ENCODE measurements at places on chromosomes 6 and 20. TPM values are rescaled to one million over a fixed set of nuclear protein-coding genes. Genes with fewer than 3 reads are reported as not detected.

PPP1R3G gene
- 0.05 TPM for total RNA-seq

- no peaks in the 10 kb centered on the region for H3K4me1 ChIP-seq
- no peak for DNase-seq
- no peaks in the 10 kb centered on the region for H3K36me3 ChIP-seq
- peaks cover 8% of the 10 kb centered on the region for H3K27me3 ChIP-seq
- no peak overlapping the region for H3K4me3 ChIP-seq
- no peak overlapping the region for H3K27ac ChIP-seq
Measured at GRCh38 chr6:40931931-40932330, 107.1 kb downstream of the UNC5CL start.

PGC gene
- total RNA-seq = not detected

DNA sequence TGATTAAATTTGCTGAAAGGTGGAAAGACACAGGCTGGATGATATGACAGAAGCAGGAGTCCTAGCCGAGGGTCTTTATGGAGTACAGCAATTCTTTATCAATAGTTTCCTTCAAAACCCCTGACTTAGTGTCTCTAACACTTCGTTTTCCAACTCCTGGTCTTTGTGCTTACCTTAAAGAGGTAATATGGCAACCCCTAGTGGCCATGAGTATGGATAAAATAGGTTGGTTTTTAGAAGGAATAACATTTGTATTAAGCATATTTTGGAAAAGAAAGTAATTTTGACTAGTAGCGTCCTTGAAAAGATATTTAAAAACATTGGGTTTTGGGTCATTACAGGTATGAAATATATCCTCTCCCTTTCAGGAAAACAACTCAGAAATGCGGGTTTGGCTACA is 51.9 kb downstream of the VGLL2 start:
- H3K4me3 ChIP-seq = no peak overlapping the region
- no peaks in the 10 kb centered on the region for H3K4me1 ChIP-seq
- H3K36me3 ChIP-seq = no peaks in the 10 kb centered on the region
- no peak overlapping the region for H3K27ac ChIP-seq
- H3K27me3 ChIP-seq = peaks cover 5% of the 10 kb centered on the region
- DNase-seq = no peak

DNA sequence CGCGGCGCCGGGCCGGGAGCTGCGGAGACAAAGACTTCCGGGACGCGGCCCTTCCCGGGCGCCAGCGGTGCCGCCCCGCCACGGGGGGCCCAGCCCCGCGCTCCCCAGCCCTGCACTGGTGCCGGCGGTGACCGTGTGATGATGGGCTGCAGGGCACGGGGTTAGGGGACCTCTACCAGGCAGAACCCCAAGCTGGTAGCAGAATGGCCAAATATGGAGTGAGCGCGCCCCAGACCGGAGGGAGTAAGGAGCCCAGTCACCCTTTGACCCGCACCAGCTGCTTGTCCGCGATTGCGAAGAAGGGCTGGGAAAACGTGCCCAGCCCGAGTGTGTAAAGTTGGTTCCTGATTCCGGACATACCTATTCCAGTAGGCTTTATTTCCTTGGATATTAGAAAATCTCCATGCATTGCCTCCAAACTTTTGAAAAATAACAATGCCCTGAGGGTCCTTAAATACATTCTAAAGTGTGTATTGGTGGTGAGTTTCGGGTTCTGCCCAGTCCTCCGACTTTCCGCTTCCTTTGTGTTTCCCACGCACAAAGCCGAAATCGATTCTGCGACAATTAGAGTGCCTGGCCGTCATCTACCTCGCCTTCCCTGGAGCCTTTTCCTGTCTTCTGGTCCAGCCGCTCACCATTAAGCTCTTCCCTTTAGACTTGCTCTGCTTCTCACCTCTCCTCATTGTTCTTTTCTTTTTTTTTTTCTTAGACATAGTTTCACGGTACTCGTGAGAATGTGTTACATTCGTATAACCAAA is 1.1 kb downstream of the ABRACL start:
- no peak overlapping the region for H3K27ac ChIP-seq
- H3K4me3 ChIP-seq = no peak overlapping the region
- peaks cover 27% of the 10 kb centered on the region for H3K4me1 ChIP-seq
- peaks cover 19% of the 10 kb centered on the region for H3K36me3 ChIP-seq

DNA sequence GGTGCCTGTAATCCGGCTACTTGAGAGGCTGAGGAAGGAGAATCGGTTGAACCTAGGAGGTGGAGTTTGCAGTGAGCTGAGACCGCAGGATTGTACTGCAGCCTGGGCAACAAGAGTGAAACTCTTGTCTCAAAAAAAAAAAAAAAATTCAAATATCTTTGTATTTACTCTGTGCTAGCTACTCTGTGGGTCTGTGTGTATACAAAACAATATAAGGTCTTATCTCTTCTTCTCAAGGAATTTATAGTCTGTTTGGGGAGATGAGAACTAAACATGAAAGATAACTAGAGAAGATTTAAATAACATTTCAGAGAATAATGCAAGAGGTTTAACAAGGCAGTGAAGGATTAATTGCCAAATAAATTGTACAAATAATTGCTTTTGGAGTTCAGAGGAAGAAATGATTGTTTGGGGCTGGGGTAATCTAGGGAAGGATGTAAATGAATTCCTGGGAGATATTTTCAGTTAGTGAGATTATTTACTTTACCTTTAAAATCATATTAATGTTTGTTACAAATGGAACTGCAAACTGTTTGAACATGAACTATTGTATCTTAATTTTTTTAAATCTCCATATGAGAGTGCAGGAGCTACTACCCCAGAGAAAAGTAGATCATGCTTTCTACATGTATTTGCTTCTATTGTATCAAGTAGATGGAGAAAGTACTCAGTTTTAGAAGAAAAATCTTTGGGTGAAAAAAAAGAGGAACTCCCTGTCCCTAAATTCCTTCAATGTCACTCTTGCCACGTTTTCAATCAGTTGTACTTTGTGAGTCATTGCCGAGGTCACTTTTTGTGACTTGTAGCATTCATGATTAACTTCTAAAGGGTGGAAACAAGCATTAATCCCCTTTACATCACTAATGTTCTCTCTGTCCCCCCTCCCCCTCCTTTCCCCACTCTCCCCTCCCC is 39.0 kb downstream of the NCOA3 start:
- peaks cover 55% of the 10 kb centered on the region for H3K4me1 ChIP-seq
- no peak for DNase-seq
- H3K36me3 ChIP-seq = peaks cover 28% of the 10 kb centered on the region

LZTS3 gene
- 0.53 TPM for total RNA-seq

GRCh38 chr6:18160911-18161310 is 5.7 kb downstream of the KDM1B start:
- no peaks in the 10 kb centered on the region for H3K27me3 ChIP-seq
- H3K27ac ChIP-seq = no peak overlapping the region
- peaks cover 7% of the 10 kb centered on the region for H3K4me1 ChIP-seq
- H3K4me3 ChIP-seq = no peak overlapping the region
- DNase-seq = no peak
- H3K36me3 ChIP-seq = peaks cover 22% of the 10 kb centered on the region

FOXQ1 gene
- total RNA-seq = not detected

DNA sequence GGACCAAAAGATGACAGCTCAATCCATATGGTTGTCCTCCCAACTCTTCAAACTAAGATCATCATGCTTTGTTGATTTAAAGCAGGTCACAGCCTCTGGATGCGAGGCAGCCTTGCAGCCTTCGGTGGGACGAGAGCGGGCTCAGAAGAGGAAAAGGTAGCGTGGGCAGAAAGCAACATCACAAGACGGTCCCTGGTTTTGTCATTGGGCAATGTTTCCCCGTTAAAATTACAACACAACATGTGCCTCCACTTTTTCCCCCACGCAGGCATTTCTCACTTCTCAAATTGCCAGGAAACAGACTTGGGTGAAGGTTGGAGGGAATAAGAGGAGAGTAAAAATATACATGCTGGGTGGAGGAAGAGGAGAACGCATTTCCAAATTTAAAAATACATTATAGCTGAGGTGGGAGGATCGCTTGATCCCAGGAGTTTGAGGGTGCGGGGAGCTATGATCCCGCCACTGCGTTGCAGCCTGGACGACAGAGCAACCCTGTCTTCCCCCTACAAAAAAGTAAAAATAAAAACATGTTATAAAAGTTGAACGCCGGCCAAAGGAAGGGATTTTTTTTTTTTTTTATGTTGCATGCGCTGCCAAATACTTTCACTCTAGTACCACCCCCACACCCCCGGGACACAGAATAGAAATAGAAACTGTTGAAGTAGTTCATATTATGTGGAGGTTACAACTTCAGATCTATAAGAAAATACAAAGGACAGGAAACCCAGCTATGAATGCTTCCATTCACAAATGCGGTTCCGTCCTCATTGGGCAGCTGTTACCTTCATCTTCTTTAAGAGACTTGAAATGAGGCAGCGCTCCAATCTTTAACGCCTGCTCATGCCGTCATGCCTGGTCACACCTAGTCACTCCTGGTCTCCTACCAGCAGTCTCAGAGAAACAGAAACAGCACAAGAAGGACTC is 13.9 kb upstream of the NAA20 start:
- H3K27me3 ChIP-seq = peaks cover 51% of the 10 kb centered on the region
- DNase-seq = peak; percentile 37
- H3K27ac ChIP-seq = no peak overlapping the region
- H3K4me1 ChIP-seq = peaks cover 14% of the 10 kb centered on the region

DNA sequence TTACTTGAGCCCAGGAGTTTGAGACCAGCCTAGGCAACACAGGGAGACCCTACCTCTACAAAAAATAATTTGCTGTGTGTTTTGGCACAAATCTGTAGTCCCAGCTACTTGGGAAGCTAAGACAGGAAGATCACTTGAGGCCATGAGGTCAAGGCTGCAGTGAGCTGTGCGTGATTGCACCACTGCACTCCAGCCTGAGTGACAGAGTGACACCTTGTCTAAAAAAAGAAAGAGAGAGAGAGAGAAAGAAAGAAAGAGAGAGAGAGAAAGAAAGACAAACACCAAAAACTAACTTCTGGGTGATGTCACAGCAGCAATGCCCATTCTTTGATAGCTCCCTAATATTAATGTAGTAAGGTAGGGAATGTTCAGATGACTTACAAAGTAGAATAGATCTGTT is 20.4 kb downstream of the USP49 start:
- no peak overlapping the region for H3K4me3 ChIP-seq
- H3K36me3 ChIP-seq = no peaks in the 10 kb centered on the region
- H3K27me3 ChIP-seq = no peaks in the 10 kb centered on the region
- no peaks in the 10 kb centered on the region for H3K4me1 ChIP-seq
- no peak for DNase-seq
- H3K27ac ChIP-seq = no peak overlapping the region

Measured in activated CD8-positive, alpha-beta T cell treated with anti-CD3 and anti-CD28 coated beads, Interleukin-2, amount 10 ng/mL, durations not matched to agents 7 days and 5 days (primary cell).